Upper lobe of left lung (tissue), 6 donors: ENCODE measurements at places on chromosomes 12 and 14. TPM values are rescaled to one million over a fixed set of nuclear protein-coding genes. Genes with fewer than 3 reads are reported as not detected.

GRCh38 chr12:82651489-82651888 lies 35.2 kb upstream of the TMTC2 start:
- H3K4me3 ChIP-seq: no peak overlapping the region
- no peak overlapping the region for H3K27ac ChIP-seq
- no peaks in the 10 kb centered on the region for H3K27me3 ChIP-seq
- no peak for DNase-seq
- no peaks in the 10 kb centered on the region for H3K4me1 ChIP-seq

- peak overlapping the region; percentile 11 for H3K27ac ChIP-seq
- H3K4me1 ChIP-seq: no peaks in the 10 kb centered on the region
Observed at GRCh38 chr12:97567619-97568110, 105.1 kb downstream of the RMST start.

- peaks cover 16% of the 10 kb centered on the region for H3K4me1 ChIP-seq
- no peaks in the 10 kb centered on the region for H3K27me3 ChIP-seq
- H3K4me3 ChIP-seq: no peak overlapping the region
Observed at GRCh38 chr12:19039515-19039914, 90.0 kb upstream of the PLEKHA5 start.

The DHRS2 gene
- total RNA-seq: 0.76 TPM

DNA sequence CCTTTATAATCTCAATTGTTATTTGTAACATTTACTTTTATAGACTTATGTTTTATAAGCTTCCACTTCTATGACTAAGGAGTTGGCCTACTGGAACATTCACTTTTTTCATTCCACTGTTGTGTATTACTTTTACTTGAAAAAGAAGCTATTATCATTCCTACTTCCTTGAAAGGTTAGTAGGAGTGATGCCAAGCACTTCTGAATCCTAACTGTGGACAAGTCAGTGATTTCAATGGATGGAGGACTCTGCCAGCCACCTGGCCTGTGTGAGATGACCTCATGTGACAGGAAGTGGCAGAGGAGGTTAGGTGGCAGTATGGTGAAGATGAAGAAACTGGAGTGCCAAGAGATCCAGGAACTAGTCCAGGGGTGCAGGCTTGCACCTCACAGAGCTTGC lies 46.0 kb downstream of the TECPR2 start:
- H3K36me3 ChIP-seq: no peaks in the 10 kb centered on the region
- DNase-seq: no peak
- no peaks in the 10 kb centered on the region for H3K27me3 ChIP-seq
- no peak overlapping the region for H3K4me3 ChIP-seq
- H3K27ac ChIP-seq: no peak overlapping the region

- H3K27me3 ChIP-seq: no peaks in the 10 kb centered on the region
- H3K4me3 ChIP-seq: no peak overlapping the region
- DNase-seq: no peak
- no peaks in the 10 kb centered on the region for H3K36me3 ChIP-seq
- H3K27ac ChIP-seq: no peak overlapping the region
Observed at GRCh38 chr14:93047661-93048060, 68.1 kb downstream of the ITPK1 start.

GRCh38 chr12:109115758-109116610 lies at the start of gene ACACB:
Gene ACACB, plus strand, starts transcription at chr12:109116587. Its CDS starts 22,819 bp downstream, at chr12:109139406.
- H3K27me3 ChIP-seq: no peaks in the 10 kb centered on the region
- peaks cover 32% of the 10 kb centered on the region for H3K4me1 ChIP-seq
- DNase-seq: no peak
- no peaks in the 10 kb centered on the region for H3K36me3 ChIP-seq
- peak within 1 kb of the TSS; percentile 47 for H3K27ac ChIP-seq

DNA sequence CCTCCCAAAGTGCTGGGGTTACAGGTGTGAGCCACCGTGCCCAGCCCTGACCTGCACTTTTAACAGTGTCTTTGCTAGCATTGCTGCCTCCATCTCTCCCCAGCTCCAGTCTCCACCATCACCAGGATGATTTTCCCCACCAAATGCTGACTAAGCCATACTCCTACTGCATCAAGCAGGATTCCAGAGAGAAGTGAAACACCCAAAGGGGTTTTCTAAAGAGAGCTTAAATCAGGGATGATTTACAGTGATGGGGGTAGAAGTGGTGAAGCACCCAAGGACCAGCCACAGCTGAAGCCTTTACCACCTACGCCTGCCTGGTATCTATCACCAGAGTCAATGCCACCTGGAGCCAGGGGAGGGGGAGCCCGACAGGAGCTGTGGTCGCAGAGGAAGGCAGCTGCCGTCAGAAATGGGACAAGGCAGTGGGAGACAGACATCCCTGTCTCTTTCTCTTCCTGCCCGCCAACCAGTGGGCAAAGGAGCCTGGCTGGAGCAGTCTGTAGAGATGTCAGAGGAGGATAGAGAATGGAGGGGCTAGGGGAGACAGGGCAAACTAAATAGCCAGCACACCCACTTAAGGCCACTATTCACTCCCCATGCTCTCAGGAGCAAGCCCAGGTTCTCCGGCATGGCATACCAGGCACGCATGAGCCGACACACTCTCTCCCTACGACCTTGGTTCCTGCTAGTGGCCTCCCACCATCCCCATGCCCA lies 22.4 kb upstream of the CD9 start:
- no peaks in the 10 kb centered on the region for H3K27me3 ChIP-seq
- H3K4me1 ChIP-seq: peaks cover 36% of the 10 kb centered on the region
- no peak for DNase-seq
- H3K27ac ChIP-seq: no peak overlapping the region
- no peaks in the 10 kb centered on the region for H3K36me3 ChIP-seq
- H3K4me3 ChIP-seq: no peak overlapping the region

DNA sequence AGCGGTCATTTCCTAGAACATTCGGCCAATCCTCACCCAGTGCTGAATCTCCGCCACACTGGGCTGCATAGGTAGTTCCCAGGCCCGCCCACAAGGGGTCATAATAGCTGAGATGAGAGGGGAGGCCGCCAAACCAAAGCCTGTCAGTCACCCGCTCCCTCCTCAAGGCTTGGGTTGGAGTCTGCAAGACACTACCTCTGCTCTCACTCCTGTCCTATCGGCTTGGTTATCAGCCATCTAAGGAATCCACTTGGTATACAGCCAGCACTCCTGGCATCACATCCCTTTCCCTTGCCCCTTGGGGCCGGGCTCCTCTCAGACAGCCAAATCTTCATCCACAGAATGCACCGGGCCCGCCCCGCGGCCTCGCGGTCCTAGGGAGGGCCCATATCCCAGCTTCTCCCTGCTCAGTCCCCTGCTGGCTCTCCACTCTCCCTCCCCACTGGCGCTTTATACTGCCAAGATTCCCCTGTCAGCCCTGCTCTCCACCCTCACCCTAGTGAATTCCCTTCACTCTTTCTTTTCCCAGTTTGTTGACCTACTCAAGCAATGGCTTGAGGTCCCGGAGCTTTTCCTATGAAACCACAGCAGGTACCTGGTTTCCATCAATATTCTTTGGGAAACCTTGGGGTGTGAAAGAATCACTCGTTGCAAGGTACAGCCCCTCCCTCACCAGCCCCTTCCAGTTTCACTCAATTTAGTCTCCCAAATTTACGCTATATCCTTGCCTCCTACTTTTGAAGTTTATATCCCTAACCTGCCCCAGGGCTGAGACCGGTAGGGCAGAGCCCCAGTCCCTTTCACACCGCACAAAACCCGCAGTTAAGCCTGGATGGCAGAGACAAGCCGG lies 1.4 kb downstream of the IFFO1 start:
- peak overlapping the region; percentile 63 for H3K4me3 ChIP-seq
- H3K27me3 ChIP-seq: no peaks in the 10 kb centered on the region
- peaks cover 8% of the 10 kb centered on the region for H3K36me3 ChIP-seq
- H3K4me1 ChIP-seq: peaks cover 56% of the 10 kb centered on the region
